ENCODE measurements at places on chromosomes 12 and 14. TPM values are rescaled to one million over a fixed set of nuclear protein-coding genes. Genes with fewer than 3 reads are reported as not detected.

PRR4 gene
- 4.3 TPM for polyA plus RNA-seq

RIMBP2 gene
- polyA plus RNA-seq: 1.1 TPM

ACRBP gene
- 0.88 TPM for polyA plus RNA-seq

MMP19 gene
- polyA plus RNA-seq: 5.7 TPM

DNA sequence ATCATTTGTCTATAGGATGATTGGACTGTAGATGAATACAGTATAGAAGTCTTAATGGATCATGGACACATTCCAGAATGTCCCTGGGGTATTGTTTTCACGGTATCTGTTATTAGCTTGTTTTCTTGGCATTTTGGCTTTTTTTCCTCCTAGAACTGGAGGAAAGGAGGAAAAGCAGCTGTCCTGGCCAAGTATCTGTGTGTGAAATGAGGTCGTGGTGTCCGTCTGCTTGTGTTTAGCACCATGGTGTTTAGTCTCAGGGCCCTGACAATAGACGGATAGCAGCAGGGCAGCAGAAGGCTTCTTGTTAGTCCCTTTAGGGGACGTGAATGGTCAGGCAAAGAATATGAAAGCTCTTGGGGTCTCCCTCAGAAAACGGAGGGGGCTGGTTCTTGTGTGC lies 21.2 kb downstream of the FGF6 start:
- no peak for DNase-seq
- peaks cover 2% of the 10 kb centered on the region for H3K4me1 ChIP-seq
- H3K36me3 ChIP-seq: no peaks in the 10 kb centered on the region
- no peaks in the 10 kb centered on the region for H3K27me3 ChIP-seq
- H3K4me3 ChIP-seq: no peak overlapping the region

GRCh38 chr12:122111089-122111641 lies 32.6 kb downstream of the MLXIP start:
- H3K27me3 ChIP-seq: no peaks in the 10 kb centered on the region
- peaks cover 7% of the 10 kb centered on the region for H3K36me3 ChIP-seq
- peak overlapping the region; percentile 55 for H3K27ac ChIP-seq
- H3K4me3 ChIP-seq: no peak overlapping the region

DNA sequence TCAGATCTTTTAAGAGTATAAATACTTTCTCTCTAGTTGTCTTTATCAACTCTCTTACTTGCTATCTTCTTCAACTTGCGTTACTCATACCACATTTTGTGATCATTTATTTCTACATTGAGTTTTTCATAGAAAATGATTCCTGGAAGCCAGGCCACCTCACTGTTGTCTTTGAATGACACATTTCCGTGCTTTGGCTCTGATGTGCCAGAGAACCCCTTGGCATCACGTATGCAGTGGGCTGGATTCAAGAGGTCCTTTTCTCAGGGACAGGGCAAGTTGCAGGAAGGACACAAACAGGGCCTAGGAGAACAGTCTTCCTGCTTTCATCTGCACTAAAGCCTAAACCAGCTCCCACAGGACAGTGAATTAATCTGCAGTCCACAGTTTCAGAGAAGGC lies 70.3 kb upstream of the PYGL start:
- DNase-seq: no peak
- peak overlapping the region; percentile 18 for H3K27ac ChIP-seq
- H3K4me1 ChIP-seq: peaks cover 17% of the 10 kb centered on the region
- no peak overlapping the region for H3K4me3 ChIP-seq
- no peaks in the 10 kb centered on the region for H3K36me3 ChIP-seq

All from SK-N-SH (cell line).